Right ventricle myocardium superior (tissue), 1 donor: ENCODE measurements at places on chromosomes 3 and 15.

- no peak for DNase-seq
These were observed 240.8 kb upstream of the KCNMB2 start for GRCh38 chr3:178295292-178295912.

DNA sequence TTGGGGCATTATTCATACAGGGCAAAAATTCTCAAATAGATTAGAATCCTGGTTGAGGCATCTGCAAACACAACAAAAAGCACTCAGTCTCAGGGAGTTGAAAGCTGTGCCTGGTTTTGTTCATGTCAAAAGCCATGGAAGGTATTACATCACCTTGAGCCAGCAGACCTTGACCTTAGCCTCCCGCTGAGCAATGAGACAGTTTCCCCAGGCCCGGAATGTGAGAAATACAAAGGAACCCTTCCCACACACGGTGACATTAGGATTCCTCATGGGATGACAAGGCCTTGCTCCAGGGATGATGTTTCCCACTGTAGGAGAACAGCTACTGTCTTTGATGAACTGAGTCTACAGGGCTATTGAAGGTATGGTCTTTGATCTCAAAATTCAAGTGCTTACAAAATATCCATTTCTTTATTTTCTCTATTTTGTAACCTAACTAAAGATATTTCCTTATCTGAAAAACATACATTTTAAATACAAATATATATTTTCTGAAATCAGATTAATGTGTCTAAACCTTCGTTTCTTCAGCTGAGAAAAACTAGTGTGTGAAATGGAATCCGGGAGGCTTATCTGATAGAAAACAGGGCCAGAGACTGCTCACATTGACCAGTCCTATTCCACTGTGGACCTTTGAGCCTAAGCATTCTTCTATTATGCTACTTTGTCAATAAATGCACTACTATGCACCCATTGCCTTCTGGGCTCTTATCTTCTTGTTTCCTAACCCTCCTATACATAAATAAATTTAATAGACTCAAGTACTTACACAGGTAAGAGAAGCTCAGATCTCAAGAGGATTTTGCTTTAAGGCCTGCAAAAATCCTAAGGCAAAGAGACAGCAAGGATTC lies 298.2 kb downstream of the KBTBD8 start:
- DNase-seq: no peak

- no peak for DNase-seq
These were observed 580.0 kb downstream of the ZNF385D start for GRCh38 chr3:21170964-21171363.

DNA sequence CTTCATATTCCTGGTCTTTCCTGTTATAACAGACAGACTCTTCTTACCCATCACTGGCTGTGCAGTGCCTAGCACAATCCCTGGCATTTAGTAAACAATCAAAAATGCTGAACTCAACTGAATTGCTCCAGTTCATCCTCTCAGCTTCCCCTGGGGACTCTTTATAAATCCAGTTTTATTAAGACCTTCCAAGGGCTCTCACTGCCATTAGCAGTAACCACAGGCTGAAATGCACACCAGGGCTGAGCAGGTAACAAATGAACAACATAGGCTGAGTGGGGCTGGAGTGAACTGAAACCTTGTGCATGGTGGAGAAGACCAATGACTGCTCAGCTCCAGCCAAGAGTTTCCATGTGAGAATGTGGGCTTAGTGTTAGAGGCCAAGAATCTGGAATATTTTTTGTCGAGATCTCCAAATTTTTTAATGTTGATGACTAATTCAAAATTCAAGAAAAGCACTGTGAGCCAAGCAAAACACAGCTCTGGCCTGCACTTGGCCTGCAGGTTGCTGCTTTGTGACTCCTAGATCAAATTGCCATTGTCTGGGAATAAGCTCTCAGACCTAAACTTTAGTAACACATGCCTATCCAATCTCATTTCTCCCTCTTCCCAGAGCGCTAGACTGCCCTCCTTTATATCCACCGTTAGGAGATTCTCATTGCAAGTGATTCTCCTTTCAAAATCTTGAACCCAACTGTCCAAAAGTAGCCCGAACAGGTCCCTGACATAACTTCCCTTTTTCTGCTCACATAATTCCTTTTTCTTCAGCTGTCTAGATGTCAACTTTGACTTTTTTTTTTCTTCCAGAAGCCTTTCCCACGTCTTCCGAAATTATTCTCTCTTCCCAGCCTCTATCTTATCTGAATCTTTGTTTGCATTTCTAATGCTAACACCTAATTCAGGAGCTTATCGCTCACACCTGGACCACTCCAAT lies 7.4 kb downstream of the SQOR start:
- DNase-seq: no peak

DNA sequence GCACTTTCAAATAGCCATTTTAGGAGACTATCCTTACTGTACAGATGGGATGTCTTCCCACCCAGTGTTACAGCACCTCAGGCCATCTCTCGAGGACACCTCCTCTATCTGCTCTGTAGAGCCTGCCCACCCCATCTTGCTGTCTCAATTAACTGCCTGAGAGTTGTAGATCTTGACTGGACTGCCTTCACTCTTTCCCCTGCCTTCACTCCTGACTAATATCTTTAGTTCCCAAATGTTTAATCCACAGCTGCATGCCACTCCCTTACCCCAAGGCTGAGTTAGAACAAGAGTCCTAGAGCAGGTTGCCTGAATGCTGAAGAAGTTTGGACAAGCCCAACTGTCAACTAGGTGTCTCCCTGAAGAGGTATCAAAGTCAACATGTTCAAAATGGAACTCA lies 1.3 kb upstream of the PP2D1 start:
- DNase-seq: no peak
